ENCODE measurements at places on chromosomes 5 and 9.

GRCh38 chr9:135587658-135588057 is 26.1 kb downstream of the PAEP start:
- DNase-seq = no peak

GRCh38 chr5:86981898-86982297 is 285.8 kb upstream of the RASA1 start:
- DNase-seq = no peak

DNA sequence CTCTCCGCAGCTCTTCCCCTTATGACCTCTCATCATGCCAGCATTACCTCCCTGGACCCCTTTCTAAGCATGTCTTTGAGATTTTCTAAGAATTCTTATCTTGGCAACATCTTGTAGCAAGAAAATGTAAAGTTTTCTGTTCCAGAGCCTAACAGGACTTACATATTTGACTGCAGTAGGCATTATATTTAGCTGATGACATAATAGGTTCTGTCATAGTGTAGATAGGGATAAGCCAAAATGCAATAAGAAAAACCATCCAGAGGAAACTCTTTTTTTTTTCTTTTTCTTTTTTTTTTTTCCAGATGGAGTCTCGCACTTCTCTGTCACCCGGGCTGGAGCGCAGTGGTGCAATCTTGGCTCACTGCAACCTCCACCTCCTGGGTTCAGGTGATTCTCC is 20.7 kb upstream of the IL13 start:
- no peak for DNase-seq

- no peak for DNase-seq
Observed at GRCh38 chr5:68544091-68544647, 328.6 kb downstream of the PIK3R1 start.

GRCh38 chr5:19987612-19988361 is at the start of gene CDH18:
TSS of gene CDH18 (minus strand) at chr5:19988200. CDS start at chr5:19838986, 149,214 bp downstream.
- peak; percentile 95 for DNase-seq

DNA sequence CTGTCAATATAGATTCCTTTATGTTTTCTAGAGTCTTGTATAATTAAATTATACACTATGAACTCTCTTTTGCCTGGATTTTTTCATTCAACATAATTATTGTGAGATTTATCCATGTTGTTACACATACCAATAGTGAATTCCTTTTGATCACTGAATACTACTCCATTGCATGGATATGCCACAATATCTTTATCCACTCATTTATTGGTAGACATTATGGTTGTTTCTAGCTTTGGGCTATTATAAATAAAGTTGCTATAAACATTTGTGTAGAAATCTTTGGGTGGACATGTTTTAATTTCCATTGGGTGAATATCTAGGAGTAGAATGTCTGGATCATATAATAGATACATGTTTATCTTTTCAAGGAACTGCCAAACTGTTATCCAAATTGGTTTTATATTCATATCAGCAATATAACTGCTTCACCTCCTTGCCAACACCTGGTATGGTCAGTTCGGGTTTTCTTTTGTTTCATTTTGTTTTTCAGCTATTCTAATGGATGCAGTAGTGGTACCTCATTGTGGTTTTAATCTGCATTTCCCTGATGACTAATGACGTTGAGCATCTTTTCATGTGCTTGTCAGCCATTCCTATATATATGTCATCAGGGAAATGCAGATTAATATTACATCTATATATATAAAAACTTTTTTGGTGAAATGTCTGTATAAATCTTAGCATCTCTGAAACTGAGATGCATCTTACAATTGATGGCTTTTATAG is 32.1 kb upstream of the TCF7 start:
- DNase-seq = no peak
